ENCODE measurements at places on chromosomes 4 and X. TPM values are rescaled to one million over a fixed set of nuclear protein-coding genes. Genes with fewer than 3 reads are reported as not detected.

The BEX1 gene
- total RNA-seq: not detected

The FUNDC2 gene
- 125 TPM for total RNA-seq

The CXCL3 gene
- total RNA-seq: 3.3 TPM

The SYN1 gene
- total RNA-seq: 0.29 TPM

The CTAG2 gene
- not detected for total RNA-seq

The ODAM gene
- total RNA-seq: not detected

The ADH1B gene
- not detected for total RNA-seq

The CXCL8 gene
- total RNA-seq: 6.0 TPM

The GLRB gene
- total RNA-seq: 1.00 TPM

The IL2 gene
- not detected for total RNA-seq

The CNKSR2 gene
- total RNA-seq: 1.6 TPM

The FOXR2 gene
- total RNA-seq: not detected
